ENCODE measurements at places on chromosomes 2 and 18.

- DNase-seq: no peak
Observed at GRCh38 chr2:74696829-74697228, 42.8 kb downstream of the SEMA4F start.

DNA sequence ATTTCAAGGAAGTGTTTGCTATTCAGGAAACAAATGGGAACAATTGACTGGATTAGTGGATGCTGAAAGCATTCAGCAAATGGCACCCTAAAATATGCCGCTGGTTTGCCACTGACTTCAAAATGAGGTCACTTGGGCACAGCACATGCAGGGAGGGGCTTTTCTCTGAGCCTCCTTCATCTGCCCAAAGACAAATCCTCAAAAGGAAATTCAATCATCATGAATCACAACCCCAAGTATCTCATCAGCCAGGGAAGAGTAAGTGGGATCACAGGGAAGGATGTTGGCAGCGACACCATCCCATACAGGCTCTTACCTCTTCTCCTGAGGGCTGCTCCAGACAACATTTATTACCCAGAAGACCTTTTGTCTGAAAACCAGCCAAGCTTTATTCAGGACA, 14.4 kb upstream of the SP140L start:
- DNase-seq: no peak

DNA sequence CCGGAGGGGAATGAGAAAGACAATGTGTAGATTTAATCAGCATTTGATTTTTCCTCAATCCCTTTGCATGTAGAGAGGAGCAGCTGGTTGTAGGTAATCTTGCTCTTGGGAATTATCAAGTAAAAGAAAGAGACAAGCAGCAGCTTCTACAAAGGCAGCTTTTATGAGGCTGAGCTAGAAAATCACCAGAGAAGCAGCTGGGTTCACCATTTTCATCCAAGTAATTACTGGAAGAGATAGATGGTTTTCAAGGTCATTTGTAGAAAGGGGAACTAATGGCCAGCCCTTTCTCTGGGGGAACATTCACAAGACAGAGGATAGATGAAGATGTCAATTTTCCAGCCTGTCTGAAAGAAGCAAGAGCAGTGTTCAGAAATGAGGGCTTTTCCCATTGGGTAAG, 113.0 kb downstream of the RND3 start:
- no peak for DNase-seq

GRCh38 chr18:36897253-36897652, 68.3 kb downstream of the KIAA1328 start:
- DNase-seq: no peak

DNA sequence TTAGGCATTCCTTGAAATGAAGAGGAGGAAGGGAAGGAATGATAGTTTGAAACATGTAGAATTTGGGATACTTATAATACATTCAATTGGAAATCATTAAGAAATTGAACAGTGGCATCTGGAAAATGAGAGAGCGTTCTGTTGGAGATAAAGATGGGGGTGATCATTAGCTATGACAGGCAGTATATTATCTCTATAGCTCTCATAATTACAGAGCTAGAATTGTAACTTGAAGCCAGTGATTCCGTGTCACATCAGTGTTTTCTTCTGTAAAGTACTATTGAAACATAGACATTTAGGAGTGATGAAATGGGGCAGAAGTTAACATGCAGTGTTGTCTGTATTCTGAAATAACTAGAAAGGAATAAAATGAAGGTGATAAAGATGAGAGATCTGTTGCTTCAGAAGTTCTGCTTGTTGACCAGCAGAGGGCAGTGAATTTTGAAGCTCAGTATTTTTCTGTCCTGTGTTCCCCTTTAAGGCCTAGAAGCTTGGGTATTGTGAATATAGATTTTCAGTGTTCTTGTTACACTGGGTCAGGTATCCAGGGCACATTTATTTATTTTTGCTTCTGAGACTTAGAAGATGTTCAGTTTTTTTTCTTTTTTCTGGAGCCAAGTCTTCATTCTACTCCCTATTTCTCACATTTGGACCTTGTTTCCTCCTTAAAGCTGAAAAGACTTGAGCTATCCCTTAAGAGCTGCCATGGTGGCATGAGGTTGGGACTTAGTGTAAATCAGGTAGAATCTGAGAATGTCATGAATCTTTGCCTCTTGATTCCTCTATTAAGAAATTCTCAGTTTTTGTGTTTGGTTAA, 157.4 kb downstream of the TAF4B start:
- DNase-seq: no peak

- DNase-seq: no peak
Observed at GRCh38 chr2:235988271-235989015, 179.7 kb downstream of the GBX2 start.

DNA sequence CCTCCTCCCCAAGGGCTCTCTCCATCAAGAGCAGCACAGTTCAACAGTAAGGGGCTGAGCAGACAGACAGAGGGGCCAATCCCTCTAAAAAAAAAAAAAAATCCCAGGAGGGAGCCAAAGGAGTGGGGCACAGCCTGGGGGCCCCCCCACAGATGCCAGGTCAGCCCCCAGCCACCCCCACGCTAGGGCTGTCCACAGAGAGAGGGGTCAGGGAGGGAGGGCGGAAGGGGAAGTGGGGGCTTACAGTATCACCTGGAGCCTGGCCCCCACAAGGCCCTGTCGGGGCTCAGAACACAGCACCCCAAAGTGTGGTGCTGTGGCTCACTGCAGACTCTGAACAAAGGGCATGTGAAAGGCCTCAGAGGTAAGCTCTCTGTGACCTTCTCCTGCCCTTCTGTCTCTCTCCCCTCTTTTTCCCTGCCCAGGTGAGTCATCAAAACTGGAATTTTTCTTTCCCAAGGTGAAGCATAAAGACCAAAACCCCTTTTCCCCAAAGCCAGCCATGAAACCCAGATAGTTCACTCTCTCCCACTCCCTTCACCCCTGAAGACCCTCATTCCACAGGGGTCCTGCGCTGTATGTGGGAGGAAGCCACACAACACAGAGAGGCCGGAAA, 13.9 kb downstream of the BIN1 start:
- no peak for DNase-seq
